ENCODE measurements at places on chromosomes 4 and X.

DNA sequence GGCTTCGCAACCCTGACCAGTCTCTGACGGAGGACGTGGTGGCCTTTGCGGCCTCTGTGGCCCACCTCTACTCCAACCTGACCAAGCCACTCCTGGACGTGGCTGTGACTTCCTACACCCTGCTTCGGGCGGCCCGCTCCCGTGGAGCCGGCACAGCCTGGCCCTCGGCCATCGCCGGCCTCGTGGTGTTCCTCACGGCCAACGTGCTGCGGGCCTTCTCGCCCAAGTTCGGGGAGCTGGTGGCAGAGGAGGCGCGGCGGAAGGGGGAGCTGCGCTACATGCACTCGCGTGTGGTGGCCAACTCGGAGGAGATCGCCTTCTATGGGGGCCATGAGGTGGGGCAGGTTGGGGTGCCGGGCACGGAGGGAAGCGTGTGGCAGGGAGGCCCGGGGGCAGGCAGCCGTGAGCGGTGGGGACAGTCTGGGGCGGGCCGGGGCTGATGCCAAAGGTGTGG is 1.2 kb downstream of the ABCD1 start:
- no peak for DNase-seq

- no peak for DNase-seq
Measured at GRCh38 chr4:63348735-63349673, 1060.2 kb downstream of the TECRL start.

- no peak for DNase-seq
Measured at GRCh38 chrX:129540722-129541184, 694 bp downstream of the OCRL start.

DNA sequence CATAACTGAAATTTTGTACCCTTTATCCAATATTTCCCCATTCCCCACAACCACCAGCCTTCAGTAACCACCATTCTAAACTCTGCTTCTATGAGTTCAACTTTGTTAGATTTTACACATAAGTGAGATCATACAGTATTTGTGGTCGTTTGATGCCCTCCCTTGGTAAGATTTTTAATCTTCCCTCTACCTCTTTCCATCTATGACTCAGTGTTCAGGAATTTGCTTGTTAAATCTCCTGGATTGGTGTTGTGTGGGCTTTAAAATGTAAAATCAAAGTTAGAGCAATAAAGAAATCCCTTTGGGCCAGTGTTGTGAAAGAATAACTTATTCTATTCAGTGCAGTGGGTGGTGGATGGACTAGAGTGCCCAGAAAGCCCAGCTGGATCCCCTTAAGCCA is 37.4 kb downstream of the SLC16A2 start:
- DNase-seq: no peak

DNA sequence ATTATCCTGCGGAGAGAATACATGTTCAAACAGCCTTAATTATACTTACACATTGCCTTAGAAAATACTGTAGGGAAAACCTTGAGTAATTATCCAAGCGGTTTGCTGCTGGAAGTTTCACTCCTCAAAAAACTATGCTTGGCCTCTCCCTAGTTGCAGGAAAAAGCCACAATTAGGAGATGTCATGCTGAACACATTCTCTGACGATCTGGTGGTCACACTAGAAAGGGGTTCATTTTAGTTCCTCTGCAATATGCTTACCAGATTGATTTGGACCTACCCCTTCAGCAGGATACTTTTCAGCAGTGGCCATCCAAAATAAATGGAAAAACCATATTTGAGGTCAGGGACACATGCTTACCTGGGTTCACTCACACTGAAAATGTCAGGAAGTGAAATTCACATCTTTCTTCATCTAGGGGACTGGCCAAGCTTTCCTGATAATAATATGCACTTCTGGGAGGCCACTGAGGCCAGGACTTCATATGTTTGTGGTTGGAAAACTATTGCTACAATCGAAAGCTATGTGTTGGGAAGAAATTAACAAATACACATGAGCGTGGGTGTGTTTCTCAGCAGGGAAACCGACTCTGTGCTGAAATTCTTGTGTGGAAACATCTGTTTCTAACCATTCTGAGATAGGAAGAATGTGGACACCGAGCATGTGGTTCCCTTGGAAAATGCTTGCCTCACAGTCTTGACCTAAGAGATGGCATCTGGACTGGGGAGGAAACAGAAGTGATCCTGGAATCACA is 68.8 kb downstream of the ATXN3L start:
- DNase-seq: no peak

DNA sequence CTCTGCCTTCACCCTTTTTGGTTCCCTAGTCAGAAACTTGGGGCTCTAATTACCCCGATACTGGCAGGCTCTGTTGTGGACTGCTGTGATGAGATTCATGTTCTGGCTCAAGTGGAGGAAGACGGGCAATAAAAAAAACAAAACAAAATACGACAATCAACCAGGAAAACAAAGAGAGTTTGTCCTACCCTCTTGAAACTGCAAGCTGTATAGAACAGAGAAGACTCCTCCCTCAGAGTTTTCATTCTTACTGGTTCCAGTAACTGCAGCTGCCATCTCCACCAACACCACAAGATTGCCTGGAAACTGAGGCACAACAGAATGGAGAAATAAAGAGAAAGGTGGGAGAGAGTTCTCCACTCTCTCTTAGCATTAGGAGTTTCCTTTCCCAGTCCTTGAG is 11.1 kb upstream of the IL1RAPL1 start:
- no peak for DNase-seq

GRCh38 chrX:17192106-17192505 is 182.9 kb upstream of the NHS start:
- no peak for DNase-seq

DNA sequence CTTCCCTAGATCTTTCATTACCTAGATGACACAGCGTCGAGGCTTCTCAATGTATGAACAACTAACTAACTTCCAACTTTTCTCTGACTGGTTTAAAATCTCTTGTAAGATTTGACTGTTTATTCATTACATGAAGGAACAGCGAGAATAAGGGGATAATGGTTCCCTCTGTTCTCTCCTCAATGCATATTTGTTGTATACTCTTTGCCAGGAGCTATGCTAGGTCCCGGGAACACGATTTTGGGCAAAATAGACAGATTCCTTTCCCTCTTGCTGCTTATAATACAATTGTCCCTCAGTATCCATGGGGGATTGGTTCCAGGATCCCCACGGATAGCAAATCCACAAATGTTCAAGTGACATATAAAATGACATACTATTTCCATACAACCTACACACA is 1020.0 kb downstream of the DMD start:
- DNase-seq: no peak

DNA sequence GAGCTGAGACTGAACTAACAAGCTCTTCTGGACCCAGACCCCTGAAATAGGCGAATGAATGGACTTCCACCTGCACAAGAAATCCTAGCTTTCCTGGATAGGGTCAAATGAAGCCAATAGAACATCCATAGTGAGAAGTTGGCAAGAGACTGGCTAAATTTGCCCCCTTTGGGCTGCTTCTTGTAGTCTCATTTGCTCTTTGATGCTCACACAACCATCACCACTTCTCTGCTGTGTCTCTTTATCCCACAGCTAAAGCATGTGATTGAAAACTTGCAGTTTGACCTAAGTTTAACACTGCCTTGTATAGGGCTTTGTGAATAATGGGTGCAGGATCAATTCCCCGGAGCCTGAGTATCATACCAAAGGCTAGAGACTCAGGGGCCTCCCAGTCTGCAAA is 38.2 kb downstream of the NLGN3 start:
- DNase-seq: no peak

DNA sequence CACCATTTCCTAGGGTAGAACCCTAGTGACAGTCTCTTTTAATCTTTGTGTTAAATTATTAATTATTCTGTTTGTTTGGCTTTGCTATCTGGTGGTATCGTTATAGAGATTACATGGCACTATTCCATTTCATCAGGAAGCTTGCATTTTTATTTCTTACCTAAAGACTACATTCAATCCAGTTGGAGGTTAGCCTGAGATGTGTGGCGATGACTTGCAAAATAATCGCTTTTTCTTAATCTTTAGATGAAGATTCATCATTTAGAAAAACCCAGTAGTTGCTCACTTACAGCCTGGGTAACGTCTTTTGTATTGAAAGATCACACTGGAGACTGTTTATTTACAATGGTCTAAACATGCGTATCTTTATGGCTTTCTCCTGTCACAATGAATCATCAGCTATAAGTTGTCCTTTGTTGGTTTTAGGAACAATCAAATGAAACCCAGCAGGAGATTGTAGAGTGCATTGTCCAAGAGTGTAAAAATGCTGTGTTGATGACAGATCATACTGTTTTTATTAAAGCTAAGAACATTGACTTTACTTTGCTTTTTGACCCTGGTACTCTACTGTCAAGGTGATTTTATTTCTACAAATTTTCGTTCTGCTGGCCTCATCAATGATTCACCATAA is 281.7 kb upstream of the PITX2 start:
- DNase-seq: no peak

DNA sequence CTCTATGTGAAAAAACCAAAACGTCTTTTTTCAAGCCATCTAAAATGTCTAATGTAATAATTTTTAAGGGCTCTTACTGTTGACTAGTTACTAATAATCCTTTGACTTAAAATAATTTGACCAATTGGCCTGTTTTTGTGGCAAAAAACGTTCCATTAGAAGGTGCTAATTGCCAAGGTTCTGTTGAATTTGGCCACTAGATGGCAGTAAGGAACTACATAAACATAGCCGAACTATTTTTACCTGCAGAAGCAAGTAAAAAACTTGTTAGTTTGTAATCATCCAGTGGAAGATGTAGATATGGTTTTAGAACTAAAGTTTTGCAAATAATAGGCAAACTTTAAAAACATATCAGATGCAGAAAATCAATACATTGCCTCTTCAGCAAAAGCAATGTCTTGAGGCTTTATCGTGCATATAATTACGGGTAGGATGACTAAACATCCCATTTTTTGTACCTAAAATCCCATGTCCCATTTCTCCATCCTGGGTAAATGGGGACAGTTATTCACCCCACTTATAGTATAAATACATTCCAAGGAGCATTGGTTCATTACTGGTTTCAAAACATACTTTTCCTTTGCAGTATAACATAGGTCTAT is 57.6 kb downstream of the PROM1 start:
- DNase-seq: no peak

GRCh38 chr4:115972967-115973366 is 859.5 kb upstream of the NDST4 start:
- DNase-seq: no peak

- DNase-seq: no peak
Measured at GRCh38 chr4:53861856-53862610, 202.4 kb downstream of the CHIC2 start.

GRCh38 chr4:185504098-185505047 is 30.9 kb downstream of the PDLIM3 start:
- peak; percentile 28 for DNase-seq

- DNase-seq: no peak
Measured at GRCh38 chr4:7507381-7507780, 72.7 kb upstream of the PSAPL1 start.

GRCh38 chrX:15359701-15360100 is 24.4 kb upstream of the PIGA start:
- DNase-seq: no peak

DNA sequence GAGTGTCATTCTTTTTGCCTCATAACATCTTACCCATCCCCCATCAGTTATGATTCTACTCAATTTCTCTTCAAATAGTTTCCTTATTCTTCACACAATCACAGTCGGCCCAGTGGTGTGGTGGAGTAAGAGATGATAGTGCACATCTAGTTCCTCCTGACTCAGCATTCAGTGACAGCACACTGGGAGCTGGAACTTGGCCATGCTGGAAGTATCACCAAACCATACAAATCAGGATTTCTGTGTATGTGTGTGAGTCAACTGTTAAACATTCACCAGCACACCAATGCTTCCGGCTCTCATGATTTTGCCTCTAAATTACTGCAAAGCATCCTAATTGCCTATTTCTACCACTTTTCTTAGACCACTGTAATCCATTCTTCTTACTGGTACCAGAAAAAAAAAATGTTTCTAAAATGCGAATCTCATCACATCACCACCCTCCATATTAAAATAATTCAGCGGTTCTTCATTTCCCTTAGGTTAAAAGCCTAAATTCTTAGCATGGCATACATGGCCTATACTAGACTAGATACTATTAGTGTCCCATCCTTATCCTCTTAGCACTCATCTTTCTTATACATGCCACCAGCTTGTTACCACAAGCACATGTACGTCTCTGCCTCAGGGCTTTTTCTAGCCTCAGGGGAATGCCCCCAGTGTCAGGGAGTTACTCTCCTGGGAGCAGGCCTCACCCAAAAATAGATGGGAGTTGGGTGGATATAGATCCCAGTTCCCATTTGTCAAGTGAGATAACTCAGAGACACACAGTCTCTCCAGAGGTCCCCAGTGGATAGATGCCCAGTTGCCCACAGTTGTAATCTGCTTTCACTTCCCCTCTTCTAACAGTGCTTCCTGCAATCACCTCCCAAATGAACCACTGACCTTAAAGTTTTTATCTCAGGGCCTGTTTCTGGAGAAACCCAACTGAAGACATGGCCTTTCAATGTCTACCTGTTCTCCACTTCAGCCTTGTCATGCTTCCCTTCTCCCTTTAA is 49.2 kb upstream of the DDX53 start:
- no peak for DNase-seq

GRCh38 chrX:132364313-132364712 is 124.5 kb downstream of the MBNL3 start:
- DNase-seq: no peak

- no peak for DNase-seq
Measured at GRCh38 chr4:176186067-176186466, 9.3 kb downstream of the SPATA4 start.

DNA sequence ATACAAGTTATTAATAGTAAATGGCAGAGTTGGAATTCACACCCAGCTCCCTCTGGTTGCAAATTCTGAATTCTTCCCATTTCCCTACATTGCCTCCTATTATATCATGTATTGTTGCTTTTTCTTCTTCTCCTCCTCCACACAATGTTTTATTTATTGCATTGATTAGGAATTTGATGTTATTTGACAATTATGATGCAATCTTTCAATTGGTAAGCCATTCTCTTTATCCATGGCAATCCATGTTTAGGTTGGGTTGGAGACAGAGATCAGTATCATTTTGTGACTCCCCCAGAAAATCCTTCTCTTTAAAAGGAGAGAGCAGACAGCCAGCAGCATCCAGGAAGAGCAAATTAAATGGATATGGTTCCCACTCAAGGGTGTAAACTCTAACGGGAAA is 30.5 kb downstream of the TTC29 start:
- no peak for DNase-seq

GRCh38 chr4:182280436-182281111 is 37.4 kb downstream of the TENM3 start:
- DNase-seq: no peak

DNA sequence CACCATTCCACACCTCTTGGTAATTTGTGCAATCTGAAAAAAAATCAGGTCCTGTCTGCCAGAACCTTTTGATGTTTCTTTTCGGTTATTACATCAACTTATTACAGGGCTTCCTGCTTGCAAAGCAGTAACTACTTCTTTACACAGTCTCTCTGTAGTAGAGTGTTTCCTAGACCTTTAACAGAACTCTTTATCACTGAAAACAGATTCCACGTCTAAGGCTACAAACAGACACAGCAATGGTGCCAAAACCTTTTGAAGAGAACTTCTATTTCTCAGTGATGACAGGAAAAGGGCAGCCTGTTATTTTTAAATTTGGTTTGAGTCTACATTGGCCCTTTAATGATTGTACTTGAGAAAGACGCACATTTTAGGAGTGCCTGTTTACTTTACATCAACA is 713.5 kb upstream of the GRID2 start:
- DNase-seq: no peak

GRCh38 chrX:103913356-103914020 is 48.9 kb upstream of the TMSB15B start:
- no peak for DNase-seq
